NAMALWA (cell line): ENCODE measurements at places on chromosomes 4 and X.

DNA sequence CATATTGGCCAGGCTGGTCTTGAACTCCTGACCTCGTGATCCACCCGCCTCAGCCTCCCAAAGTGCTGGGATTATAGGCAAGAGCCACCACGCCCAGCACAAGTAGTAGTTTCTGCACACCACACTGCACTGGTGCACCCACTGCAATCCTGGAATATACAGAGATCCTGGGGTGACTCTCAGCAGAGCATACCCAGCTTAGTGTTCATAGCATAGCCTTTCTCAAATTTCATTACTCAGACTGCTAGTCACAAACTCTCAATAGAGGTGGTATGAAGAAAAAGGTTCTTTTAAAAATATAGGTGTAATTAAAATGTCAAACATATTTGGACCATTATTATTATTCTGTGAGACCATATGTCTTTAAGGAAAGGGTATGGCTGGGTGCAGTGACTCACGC is 6.2 kb upstream of the ARHGAP10 start:
- no peak for DNase-seq

DNA sequence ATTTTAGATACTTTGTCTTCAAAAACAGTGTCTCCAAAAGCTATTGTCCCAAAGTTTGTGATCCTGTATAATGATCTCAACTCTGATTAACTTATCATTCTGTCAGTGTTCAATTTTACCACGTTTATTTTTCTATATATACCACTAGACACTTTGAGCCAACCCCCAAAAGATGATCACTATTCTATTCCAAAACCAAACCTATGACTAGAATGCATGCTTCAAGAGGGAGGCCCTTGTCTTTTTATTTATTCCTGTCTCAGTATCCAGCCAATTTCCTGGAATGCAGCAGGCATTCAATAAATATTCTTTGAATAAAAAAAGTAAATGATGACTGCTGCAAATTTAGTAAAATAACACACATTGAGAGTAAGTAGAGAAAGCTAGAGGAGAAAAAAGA is 275.6 kb downstream of the LDB2 start:
- no peak for DNase-seq

DNA sequence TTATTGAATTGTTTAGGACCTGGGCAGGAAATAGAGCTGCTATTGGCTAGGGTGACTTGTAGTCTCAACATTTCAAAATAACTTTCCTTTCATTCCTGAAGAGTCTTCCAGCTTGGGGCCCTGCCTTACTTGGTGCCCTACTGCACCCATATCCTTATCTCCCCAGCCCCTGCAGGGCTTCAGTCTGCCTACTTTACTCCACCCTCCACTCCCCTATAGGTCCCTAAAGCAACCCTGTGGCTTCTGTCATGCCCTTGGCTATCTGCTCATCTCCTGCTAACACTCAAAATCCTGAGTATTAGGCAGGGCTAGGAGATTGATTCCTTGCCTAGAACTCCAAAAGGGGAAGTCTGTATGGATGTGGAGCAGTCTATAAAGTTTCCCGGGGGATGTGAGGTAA is 57.6 kb upstream of the PRKG2 start:
- DNase-seq: no peak

DNA sequence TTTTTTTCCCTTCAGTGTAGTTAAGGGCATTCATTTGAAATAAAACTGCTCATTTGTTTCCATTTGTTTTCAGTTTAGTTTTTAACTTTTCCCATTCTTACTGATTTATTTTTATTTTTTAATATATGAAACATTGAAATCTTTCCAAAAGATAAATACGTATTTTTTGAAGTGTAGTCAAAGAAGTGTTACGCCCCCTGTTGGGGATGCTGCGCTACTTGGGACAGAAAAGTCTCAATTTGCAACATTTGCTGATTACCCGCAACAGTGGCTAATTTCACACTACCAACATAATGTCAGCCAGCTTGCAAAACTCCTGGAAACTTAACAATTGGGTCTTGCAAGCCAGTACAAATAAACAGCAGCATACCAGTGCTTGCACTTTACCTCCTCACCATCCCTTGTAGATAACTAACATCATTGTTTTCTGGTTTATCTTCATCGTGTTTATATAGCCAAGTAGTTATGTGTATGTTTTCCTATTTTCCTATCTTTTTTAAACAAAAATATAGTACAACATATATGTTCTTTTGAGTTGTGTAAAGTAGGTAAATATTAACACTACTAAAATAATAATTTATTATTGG is 158.6 kb downstream of the STPG2 start:
- DNase-seq: peak; percentile 22

GRCh38 chrX:373641-374471 is 12.9 kb downstream of the PPP2R3B start:
- no peak for DNase-seq

DNA sequence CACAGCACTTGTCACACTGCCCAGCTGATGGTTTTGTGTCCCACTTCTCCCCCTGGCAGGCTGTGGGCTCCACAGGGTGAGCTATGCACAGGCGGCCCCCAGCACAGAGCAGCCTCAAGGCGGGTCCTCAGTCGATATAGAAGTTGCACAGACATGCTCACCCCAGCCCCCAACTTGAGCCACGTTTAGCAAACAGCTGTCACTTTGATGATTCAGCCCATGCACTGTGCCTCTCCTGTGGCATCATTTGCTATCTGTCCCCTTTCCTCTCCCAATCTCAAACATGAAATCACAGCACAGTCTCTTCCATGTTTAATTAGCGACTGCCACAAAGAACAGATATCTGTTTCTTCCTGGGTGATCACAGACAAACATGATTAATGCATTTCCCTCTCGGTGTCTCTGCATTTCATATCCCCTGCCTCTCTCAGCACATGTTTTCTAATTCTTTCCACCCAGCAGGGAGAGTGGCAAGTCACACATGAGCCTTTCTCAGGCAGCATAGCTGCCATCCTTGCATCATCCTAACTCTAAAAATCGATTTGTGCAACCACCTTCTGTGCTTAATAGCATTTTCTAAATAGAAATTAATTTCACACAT is 204.9 kb downstream of the EVC2 start:
- DNase-seq: no peak

DNA sequence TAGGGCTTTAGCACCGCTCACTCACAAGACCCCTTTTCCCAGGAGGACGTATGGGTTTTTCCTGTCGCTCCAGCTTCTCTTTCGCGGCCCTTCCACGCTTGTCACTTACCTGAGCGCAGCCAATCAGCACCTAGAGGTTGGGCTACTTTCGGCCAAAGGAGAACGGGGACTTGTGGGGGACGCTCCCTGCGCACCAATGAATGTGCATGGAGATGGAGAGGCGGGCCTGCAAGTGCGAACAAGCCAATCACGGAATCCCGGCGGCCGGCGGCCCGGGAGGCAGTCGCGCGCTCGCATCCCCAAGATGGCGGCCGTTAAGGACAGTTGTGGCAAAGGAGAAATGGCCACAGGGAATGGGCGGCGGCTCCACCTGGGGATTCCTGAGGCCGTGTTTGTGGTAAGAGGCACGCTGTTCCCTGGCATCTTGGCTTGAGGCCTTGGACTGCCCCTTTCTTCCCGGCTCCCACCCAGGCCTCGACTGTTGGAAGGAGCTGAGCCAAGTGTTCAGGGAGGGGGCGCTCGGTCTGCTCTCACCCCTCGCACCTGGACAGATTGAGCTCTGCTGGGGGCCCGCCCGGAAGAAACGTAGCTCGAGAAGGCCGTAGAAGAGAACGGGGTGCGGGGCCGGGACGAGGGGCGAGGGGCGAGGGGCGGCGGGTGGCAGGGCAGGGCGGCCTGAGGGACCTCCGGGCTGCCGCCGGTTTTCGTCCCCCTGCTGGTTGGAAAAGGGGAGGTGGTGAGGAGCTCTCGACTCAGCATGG is at the start of gene VBP1:
Gene VBP1 (plus strand): TSS at position 282 of the 761 bp plus-strand sequence. CDS start 23 bp downstream, at position 305.
- DNase-seq: peak; percentile 93

DNA sequence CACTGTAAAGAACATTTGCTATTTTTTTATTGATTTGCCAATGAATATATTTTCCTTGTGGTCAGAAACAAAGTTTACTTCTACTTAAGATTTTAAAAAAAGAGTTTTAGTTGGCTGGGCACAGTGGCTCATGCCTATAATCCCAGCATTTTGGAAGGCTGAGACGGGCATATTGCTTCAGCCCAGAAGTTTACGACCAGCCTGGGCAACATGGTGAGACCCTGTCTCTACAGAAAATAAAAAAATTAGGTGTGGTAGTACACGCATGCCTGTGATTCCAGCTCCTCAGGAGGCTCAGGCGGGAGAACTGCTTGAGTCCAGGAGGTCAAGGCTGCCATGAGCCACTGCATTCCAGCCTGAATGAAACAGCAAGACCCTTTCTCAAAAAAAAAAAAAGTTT is 36.8 kb downstream of the LRP2BP start:
- no peak for DNase-seq

DNA sequence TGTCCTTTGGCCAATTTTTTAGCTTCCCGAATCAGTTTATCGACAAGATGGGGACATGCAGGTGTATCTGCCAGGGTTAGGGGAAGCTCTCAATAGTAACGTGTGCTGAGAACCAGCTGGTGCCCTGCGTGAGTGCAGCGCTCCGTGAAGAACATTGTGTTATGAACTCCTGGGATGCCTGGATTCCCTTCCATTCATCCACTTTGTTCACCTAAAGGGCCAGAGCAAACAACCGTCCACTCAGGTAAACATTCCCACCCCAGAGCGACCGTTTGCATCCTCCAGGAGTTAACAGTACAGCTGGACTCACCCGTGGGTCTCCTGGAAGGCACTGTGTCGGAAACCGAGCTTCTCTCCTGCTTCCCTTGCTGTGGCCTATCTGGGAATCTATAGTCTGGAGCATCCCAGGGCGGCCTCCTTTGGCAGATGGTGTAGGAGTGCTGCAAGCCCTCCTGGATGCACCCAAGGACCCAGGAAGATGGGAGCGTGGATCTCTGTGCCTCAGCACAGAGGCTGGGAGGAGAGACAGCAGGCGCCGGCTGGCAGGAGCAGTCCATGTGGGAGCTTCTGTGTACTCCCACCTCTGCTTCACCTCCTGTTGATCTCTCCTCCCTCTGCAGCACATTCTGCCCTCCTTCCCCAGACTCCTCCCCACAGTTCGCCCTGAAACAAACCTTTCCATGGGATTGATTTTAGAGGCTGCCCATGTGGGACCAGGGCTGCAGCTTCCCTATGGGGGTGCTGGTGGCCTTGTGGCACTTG is 62.7 kb downstream of the SHROOM2 start:
- DNase-seq: no peak

DNA sequence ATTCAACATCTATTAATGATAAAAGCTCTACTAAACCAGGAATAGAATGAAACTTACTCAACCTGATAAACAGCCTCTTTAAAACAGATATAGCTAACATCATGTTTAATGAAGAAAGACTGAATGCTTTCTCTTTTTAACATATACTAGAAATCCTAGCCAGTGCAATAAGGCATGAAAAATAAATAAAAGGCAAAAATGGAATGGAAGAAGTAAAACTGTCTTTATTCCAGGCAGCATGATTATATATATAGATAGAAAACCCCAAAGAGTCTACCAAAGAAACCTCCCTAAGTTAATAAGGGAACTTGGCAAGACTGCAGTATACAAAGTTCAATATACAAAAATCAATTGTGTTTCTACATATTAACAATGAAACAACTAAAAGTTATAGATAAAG is 25.5 kb downstream of the WDFY3 start:
- no peak for DNase-seq

DNA sequence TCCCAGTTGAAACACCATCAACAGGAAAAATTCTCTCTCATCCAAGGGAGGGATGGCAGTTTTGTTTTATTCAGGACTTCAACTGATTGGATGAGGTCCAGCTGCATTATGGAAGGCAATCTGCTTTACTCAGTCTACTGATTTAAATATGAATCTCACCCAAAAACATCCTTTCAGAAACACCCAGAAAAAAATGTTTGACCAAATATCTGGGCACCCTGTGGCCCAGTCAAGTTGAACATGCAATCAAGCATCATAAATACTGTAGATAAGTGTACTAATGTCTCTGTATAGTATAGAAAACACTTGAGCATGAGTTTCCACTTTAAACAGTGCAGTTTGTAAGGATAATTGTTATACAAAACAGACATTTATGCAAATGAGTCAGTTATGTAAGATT is 753.2 kb downstream of the ARAP2 start:
- no peak for DNase-seq

DNA sequence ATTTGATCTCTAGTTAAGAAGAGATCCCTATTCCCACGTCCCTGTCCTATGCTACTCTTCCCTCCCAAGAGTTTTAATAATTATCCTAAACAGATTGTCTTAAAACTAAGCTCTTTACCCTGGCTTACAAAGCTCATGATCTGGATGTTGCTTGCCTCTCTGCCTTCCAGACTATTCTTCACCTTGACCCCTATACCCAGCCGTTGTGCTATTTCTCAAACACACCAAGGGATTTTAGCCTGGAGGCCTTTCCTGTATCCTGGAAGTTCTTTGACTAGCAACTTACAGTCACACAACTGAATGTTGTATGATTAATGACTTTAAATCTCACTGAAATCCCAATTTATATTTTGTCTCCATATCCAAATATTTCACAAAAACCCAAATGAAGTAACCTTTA is 314.9 kb downstream of the ADGRL3 start:
- DNase-seq: no peak

- DNase-seq: no peak
Measured at GRCh38 chr4:102554482-102554881, 53.3 kb downstream of the NFKB1 start.

DNA sequence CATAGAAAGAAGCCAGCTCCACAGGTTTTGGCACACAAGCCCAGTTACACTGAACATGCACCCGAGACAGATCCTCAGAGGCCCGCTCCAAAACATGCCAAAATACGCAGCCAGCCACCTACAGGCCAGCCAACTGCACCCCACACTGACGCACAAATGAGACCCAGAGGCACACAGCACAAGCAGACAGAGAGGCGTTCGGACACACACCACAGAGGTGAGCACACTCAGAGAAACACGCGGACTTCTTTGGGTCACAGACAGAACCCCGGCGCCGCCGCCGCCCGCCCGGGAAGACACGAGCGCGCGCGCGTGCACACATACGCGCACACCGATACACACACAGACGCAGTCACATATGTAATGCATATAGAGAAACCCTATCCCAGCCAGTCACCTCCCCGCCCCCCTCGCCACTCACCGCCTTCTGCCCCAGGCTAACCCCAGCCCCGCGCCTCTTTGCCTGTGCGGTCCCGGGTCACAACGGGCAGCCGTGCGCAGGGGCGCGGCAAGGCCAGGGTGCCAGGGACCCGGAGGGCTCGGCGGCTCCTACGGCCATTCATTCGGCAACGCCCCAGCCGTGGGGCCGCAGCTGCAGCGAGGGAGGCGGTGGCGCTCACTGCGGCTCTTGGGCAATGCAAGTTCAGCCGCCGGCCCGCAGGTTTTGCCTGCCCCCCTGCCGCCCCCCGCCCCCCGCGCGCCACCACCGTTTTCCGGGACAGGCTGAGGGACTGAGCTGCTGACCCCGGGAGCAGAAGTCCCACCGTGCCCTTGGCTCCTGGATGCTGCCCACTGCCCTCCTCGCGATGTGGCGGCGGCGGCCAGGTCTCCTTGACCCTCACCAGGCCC is 553 bp downstream of the SEPTIN6 start:
- peak; percentile 78 for DNase-seq

DNA sequence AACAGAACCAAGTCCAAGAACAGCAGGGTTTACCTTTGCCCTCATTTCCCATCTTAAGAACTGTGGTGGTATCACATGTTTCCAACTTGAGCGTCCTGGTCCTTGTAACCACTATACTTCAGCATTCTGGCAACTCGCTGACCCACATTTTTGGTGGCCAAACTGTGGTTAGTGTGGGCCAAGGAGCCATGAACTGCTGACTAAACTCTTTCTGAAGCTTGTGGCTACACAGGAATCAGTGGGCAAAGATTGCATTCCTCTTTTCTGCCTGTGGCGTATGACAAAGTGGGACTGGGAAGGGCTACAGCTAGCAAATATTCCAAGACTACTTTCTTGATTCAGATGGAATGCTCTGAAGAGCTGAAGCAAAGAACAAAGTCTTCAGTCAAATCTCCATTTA is 106.3 kb upstream of the MID1 start:
- DNase-seq: no peak

- peak; percentile 35 for DNase-seq
Measured at GRCh38 chr4:6225469-6225868, 25.1 kb upstream of the JAKMIP1 start.
